Activated CD8-positive, alpha-beta T cell treated with anti-CD3 and anti-CD28 coated beads for 36 hours (primary cell): ENCODE measurements at places on chromosomes 5 and 9.

DNA sequence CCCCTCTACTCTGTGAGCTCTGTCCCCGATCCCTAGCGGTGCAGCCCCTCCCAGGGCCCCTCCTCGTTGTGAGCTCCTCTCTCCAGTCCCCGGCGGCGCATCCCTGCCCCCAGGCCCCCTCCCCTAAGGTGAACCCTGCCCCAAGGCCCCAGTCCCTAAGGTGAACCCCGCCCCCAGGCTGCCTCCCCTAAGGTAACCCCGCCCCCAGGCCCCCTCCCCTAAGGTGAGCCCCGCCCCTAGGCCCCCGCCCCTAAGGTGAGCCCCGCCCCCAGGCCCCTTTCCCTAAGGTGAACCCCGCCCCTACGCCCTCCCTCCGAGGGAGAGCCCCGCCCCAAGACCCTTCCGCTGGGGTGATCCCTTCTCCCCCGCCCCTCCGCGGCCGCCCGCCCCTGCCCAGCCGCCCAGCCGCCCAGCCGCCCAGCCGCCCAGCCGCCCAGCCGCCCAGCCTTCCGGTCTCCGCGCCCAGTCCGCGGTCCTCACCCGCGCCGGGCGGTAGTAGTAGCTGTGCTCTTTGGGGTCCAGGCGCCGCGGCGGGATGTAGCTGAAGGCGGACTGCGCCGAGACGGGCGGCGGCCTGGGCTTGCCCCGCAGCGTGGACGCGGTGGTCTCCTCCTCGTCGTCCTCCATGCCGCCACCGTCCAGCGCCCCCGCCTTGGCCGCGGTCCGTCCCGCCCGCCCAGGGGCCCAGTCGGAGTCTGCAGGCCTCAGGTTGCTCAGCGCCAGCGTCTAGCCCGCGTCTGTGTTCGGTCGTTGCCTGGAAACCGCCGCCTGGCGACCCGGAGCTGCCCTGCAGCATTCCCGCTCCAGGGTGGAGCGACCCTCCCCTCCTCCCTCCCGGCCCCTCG is at the start of gene CFAP90:
Gene CFAP90, minus strand, starts transcription at position 739 of the 845 bp plus-strand sequence. Its CDS starts 112 bp downstream, at position 627.
- peak; percentile 18 for DNase-seq

- no peak for DNase-seq
These were observed 177.3 kb downstream of the FGF1 start for GRCh38 chr5:142508591-142508990.

- DNase-seq, result no peak
These were observed 15.1 kb downstream of the PRKACG start for GRCh38 chr9:68998812-68999211.

DNA sequence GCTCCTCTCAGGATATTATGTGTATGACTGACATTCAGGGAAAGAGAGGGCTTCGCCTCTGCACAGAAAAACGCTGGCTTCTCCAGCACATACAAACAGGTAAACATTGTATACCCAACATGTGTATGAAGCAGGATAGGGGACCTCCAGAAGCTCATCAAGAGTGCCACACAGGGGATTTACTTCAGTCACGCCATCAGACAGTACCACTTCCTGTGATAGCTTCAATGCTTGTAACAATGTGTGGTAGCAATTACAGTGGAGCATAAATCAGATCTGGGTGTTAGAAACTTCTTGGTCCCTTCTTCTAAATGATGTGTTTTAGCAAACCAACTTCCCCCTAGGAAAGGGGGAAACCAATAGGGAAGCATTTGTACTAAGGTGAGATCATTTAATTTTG is 160.8 kb downstream of the TSSK1B start:
- peak; percentile 40 for DNase-seq

GRCh38 chr5:120140501-120140900 is 323.6 kb upstream of the PRR16 start:
- no peak for DNase-seq

DNA sequence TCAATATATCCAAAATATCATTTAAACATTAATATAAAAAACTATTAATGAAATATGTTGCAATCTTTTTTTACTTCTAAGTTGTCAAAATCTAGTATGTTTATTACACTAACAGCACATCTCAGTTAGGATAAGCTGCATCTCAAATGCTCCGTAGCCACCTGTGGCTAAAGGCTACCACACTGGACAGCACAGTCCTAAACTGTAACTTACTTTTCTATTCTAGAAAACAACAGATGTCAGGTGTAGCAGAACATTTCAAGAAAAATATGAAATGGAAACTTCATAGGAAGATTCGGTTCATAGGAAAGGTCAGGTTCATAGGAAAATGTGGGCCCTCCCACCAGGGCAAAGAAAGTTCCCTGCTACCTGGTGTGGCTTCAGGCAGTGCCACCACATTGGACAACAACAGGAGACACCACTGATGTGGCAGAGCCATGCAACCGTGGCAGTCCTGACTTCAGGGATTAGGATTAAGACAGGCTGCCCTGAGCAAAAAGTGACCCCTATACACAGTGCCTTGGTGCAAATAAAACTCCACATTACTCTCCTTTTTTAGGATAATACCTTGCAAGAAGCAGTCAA is 197.8 kb upstream of the NR4A3 start:
- no peak for DNase-seq

DNA sequence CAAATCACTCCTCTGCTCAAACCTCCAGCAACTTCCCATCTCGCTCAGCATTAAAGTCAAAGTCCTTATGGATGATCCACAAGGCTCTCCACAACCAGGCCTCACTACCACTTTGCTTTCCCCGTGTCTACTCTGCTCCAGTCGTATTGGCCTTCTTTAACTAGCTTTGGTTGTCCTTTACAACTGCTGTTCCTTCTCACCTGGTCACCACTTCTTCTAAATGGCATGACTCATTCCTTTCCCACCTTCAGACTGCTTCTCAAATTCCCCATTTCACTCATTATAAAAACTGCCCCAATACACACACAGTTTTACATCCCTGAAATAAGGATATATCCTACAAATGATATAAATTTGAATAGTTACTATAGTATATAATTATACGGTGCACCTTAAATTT is 30.4 kb downstream of the CERT1 start:
- DNase-seq, result no peak

DNA sequence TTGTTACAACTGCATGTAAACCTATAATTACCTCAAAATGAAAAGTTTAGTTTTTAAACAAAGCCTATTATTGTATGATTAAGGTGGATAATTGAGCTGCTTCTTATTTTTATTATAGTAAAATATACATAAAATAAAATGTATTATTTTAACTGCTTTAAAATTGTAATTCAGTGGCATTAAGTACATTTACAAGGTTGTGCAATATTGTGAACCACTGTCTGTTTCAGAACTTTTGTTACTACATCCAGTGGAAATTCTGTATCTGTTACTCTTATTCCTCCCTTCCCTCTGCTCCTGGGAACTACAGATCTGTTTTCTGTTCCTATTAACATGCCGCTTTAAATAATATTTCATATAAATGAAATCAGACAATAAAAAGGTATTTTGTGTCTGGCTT is 37.1 kb downstream of the ITGA1 start:
- no peak for DNase-seq

DNA sequence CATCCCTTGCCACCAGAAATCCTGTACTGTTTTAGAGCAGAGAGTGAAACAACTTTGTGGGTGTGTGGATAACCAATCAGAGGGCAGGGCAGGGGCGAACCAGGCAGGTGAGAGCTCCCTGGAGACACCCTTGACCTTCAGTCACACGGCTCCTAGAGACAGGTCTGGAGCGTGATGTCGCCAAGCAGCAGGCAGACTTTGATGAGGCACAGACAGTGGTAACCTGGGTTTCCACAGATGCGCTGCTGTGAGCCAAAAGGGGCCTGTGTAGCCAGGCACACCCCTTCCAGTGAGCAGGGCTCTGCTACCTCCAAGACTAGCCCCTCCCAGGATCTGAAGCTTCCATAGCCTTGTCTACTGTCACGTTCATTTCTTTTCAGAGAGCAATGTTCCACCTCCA is 317.8 kb upstream of the ADCY2 start:
- no peak for DNase-seq

- peak; percentile 74 for DNase-seq
These were observed 33.1 kb downstream of the RASA1 start for GRCh38 chr5:87300744-87301143.

- DNase-seq, result no peak
These were observed 28.3 kb downstream of the LEAP2 start for GRCh38 chr5:132901730-132902129.

- DNase-seq, result no peak
These were observed 4.1 kb upstream of the CAVIN4 start for GRCh38 chr9:100573655-100574260.

DNA sequence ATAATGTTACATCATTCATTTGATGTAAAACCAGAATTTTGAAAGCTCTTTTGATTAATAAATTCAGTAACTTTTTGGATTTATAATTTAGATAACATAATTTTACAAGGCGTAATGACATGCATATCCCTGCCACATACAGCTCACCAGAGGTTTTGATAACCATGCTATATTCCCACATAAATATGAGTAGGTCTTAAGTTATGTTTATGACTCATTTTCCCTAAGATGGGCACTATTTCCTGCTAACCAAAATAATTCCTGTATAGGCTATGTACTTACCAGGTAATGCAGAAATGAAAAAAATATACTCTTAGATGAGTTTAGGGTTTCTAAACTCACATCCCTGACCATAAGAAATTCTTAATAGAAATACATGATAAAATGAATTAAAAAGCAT is 93.9 kb upstream of the EDIL3 start:
- no peak for DNase-seq

GRCh38 chr5:179166886-179167841 is 107.0 kb downstream of the ZNF354C start:
- DNase-seq, result peak; percentile 77

DNA sequence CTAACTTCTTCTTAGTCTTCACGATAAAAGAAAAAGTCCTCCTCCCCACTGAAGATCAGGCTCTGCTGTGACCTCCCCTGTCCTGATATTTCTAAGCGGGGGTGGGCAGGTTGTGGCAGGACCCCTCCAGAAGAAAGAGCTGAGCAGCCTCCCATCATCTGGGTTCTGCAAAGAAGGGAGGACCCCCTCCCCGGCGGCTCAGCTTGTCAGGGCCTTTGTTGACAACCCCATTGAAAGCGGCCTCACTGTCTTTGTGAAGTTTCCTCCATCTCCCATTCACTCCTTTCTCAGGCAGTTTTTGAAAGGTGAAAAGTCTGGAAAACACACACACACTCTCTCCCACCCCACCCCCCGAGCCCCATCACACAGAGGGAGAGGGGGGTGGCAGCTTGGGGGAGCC is 26.2 kb upstream of the BARHL1 start:
- no peak for DNase-seq

GRCh38 chr5:107092695-107093094 is 578.0 kb downstream of the EFNA5 start:
- DNase-seq, result no peak

- DNase-seq, result no peak
These were observed 120.6 kb upstream of the GABRP start for GRCh38 chr5:170662966-170663365.

DNA sequence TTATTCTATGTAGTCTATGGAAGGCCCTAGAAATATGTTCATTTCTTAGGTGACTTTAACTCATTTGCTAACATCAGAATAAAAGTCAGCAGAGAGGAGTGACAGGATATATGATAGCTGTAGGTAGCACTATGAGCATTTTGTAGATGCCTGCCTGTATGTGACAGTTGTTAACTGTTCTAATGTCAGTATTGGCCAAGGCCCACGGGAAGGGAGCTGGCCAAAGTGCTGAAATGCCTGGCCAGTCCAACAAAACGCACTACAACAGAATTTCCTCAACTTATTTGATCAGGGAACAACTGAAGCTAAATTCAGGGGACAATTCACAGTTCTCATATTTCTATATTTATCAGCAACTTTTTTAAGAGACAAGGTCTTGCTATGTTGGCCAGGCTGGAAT is 20.8 kb downstream of the SV2C start:
- DNase-seq, result peak; percentile 40

DNA sequence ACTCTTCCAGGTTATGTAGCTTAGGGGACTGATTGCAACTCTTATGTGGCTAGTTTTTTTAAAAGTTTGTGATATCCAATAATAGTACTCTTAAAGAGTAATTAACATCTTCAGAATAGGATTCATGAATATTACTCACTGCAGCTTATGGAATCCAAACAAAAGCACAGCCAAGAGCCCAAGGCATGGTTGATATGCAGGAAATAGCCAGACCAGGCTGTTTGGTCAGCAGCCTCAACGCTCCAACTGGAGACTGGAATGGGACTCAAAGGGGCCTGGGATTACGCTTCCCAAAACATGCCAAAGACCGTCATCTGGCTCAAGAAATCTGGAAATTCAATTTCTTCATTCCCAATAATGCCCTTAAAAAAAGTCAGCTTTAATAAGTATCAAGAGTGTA is 268.6 kb downstream of the SEC61B start:
- DNase-seq, result no peak

- DNase-seq, result no peak
These were observed 274.2 kb downstream of the TMEM167A start for GRCh38 chr5:82802954-82803353.

DNA sequence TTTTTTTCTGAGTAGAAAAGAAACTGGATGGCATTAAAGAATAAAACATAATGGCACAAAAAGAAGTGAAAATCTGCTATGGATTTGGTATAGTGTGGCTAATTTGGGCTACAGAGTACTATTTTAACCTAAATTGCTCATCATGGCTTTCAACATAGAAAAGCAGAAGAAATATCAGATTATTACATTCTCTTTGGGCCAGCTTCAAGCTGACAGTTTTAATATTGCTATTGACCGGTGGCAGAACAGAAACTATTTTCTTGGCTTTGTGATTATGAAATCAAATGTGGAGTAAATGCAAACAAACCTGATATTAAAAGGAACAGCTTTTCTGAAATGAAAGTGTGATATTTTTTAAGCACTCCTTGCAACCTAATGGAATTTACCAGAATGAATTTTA is 301.5 kb downstream of the EPB41L4A start:
- DNase-seq, result no peak

- peak; percentile 91 for DNase-seq
These were observed 6.3 kb upstream of the MED7 start for GRCh38 chr5:157148734-157149615.

GRCh38 chr9:95506678-95507463 is 9.9 kb downstream of the PTCH1 start:
- DNase-seq, result peak; percentile 50

- no peak for DNase-seq
These were observed 67.1 kb downstream of the ADAMTS12 start for GRCh38 chr5:33824516-33825195.

DNA sequence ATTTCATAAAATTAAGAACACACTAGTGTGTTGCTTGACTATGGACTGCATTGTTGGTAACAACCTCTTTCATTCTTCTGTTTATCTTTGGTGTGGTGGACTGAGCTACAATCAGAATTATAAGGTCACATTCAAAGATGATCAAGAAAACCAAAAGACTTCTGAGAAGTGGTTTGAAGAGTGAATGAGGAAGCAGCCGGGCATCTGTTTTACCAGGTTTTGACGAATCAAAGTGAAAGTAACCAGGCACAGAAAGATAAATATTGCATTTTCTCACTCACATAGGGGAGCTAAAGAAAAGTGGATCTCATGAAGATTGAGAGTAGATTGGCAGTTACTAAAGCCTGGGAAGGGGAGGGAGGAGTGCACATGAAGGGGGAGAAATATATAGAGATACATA is 589.1 kb downstream of the ZNF608 start:
- peak; percentile 6 for DNase-seq

- DNase-seq, result no peak
These were observed 28.5 kb downstream of the SPINK5 start for GRCh38 chr5:148091991-148092964.
